ENCODE measurements at places on chromosomes 16 and 17. TPM values are rescaled to one million over a fixed set of nuclear protein-coding genes. Genes with fewer than 3 reads are reported as not detected.
A peak's percentile ranks its signal among the peaks of the same experiment; 100 is the strongest.

- no peak for DNase-seq
- H3K27me3 ChIP-seq: no peaks in the 10 kb centered on the region
- no peaks in the 10 kb centered on the region for H3K4me1 ChIP-seq
- H3K4me3 ChIP-seq: no peak overlapping the region
Measured at GRCh38 chr17:13134076-13134475, 116.2 kb upstream of the ELAC2 start.

- H3K4me1 ChIP-seq: peaks cover 67% of the 10 kb centered on the region
- peaks cover 5% of the 10 kb centered on the region for H3K36me3 ChIP-seq
- peak overlapping the region; percentile 98 for H3K27ac ChIP-seq
Measured at GRCh38 chr16:67246756-67247191, 507 bp downstream of the FHOD1 start.

PPY gene
- not detected for total RNA-seq

SSH2 gene
- 44.5 TPM for total RNA-seq

PRM2 gene
- not detected for total RNA-seq

- H3K27ac ChIP-seq: no peak overlapping the region
- no peaks in the 10 kb centered on the region for H3K36me3 ChIP-seq
- no peak overlapping the region for H3K4me3 ChIP-seq
- H3K27me3 ChIP-seq: peaks cover 4% of the 10 kb centered on the region
Measured at GRCh38 chr17:27996202-27997043, 46.1 kb upstream of the NLK start.

GRCh38 chr16:29849505-29849904, 13.5 kb downstream of the CDIPT start:
- DNase-seq: peak; percentile 20
- H3K4me3 ChIP-seq: no peak overlapping the region
- peaks cover 3% of the 10 kb centered on the region for H3K4me1 ChIP-seq
- H3K36me3 ChIP-seq: peaks cover 4% of the 10 kb centered on the region
- no peaks in the 10 kb centered on the region for H3K27me3 ChIP-seq

DNA sequence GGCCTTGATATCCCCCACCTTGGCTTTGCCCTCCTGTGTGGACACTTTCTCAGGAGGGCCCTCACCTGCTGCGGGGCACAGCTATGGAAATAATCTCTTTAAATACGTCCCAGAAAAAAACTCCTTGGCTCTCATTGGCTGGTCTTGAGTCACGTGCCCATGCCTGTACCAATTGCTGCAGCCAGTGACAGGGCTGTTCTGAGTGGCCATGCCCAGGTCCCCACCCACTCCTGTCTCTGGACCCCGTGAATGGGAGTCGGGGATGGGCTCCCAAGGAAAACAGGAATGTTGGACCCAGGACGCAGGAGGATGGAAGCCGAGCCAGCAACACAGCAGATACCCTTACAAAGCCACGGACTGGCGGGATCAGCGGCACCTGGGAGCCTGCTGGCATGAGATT, 53.1 kb upstream of the CDR2 start:
- no peak overlapping the region for H3K27ac ChIP-seq
- peaks cover 11% of the 10 kb centered on the region for H3K4me1 ChIP-seq
- no peak overlapping the region for H3K4me3 ChIP-seq
- H3K36me3 ChIP-seq: peaks cover 25% of the 10 kb centered on the region

OR4D1 gene
- not detected for total RNA-seq

SRL gene
- 2.9 TPM for total RNA-seq

PRPSAP1 gene
- total RNA-seq: 74.7 TPM

HSF4 gene
- total RNA-seq: 28.9 TPM

TRPV3 gene
- 0.46 TPM for total RNA-seq

- no peaks in the 10 kb centered on the region for H3K27me3 ChIP-seq
- no peaks in the 10 kb centered on the region for H3K4me1 ChIP-seq
- H3K36me3 ChIP-seq: peaks cover 5% of the 10 kb centered on the region
- no peak for DNase-seq
- no peak overlapping the region for H3K27ac ChIP-seq
Measured at GRCh38 chr16:65069766-65070165, 52.1 kb downstream of the CDH11 start.

DNA sequence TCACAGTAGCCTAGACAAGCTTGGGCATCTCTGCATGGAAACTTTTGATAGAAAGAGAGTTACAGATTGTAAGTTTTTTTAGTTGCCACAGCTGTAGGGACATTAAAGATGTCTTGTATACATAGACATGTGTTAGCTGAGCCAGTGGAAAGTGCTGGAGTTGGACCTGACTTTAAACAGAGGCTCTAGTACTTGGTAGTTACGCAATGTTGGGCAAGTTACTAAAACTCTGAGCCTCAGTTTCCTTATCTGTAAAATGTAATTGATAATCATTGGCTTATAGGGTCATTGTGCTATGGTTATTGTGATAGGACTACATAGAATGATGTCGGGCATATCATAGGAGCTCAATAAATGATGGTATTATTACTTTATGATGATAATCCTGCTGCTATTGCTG, 225.8 kb upstream of the CPHXL start:
- H3K4me1 ChIP-seq: no peaks in the 10 kb centered on the region
- no peaks in the 10 kb centered on the region for H3K36me3 ChIP-seq
- no peak for DNase-seq
- H3K27me3 ChIP-seq: no peaks in the 10 kb centered on the region

PSMC3IP gene
- total RNA-seq: 3.4 TPM

DNA sequence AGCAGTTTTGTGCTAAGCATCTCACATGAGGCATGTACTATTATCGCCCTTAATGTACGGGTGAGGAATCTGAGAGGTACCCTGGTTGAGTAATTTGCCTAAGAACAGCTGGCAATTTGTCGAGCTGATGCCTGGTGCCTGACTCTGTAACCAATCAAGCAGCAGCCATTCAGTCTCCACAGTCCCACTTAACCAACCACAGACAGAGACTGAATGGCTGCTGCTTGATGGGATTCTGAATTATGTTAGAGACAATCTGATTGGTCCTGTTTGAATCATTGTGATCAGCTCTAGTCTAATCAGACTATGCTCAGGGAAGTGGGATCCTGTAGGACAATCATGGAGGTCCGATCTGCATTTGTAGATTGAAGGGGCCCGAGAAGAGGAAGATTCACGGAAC, 447.0 kb downstream of the SHISA9 start:
- H3K27ac ChIP-seq: no peak overlapping the region
- H3K4me3 ChIP-seq: no peak overlapping the region
- no peaks in the 10 kb centered on the region for H3K27me3 ChIP-seq
- no peaks in the 10 kb centered on the region for H3K36me3 ChIP-seq
- H3K4me1 ChIP-seq: no peaks in the 10 kb centered on the region

GRCh38 chr17:72804949-72805707, 287.4 kb downstream of the SLC39A11 start:
- H3K27ac ChIP-seq: no peak overlapping the region
- no peaks in the 10 kb centered on the region for H3K4me1 ChIP-seq
- DNase-seq: no peak
- H3K4me3 ChIP-seq: no peak overlapping the region
- no peaks in the 10 kb centered on the region for H3K27me3 ChIP-seq

DNA sequence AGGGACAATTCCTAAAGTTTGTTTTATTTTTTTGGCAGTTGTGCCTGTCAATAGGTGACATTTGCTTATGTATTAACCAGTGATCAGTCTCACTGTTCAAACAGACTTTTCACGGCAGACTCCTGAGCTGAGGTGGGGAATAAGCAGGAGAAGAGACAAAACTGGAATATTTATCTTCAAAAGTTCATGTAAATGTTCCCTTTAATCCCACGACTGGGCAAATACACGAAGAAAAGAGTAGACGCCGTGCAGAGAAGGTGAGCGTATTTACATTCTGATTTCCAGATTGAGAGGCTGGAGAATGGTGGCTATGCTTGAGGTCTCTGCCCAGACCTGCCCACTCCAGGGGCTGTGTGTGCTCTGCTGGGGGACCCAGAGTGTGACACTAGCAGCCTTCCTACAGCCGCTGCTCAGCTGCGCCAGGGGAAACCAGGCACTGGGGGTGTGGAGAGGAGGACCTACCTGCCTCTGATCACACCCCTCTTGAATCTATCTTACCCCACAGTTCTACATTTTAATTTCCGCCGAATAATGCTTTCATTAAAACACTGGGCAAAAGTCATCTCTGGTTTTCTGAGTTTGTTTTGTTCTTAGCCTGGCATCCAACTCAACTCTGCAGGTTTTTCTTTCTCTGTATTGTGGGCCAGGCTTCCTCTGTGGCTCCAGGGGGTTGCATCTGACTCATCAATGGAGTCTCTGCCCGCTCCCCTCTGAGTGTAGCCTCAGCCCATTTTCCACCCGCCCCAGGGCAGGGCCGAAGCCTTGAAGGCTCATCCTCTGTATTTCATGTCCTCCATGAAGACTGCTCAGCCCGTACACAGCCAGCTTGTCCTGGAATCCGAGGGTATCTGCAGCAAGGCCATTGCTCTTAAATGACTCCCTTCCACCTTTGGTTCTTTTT, 237.1 kb downstream of the NTN1 start:
- H3K27ac ChIP-seq: no peak overlapping the region
- no peak overlapping the region for H3K4me3 ChIP-seq
- H3K36me3 ChIP-seq: no peaks in the 10 kb centered on the region
- peaks cover 25% of the 10 kb centered on the region for H3K27me3 ChIP-seq

TOX3 gene
- total RNA-seq: 2.2 TPM

- H3K27me3 ChIP-seq: peaks cover 29% of the 10 kb centered on the region
- H3K4me1 ChIP-seq: no peaks in the 10 kb centered on the region
- H3K4me3 ChIP-seq: no peak overlapping the region
- no peaks in the 10 kb centered on the region for H3K36me3 ChIP-seq
- no peak overlapping the region for H3K27ac ChIP-seq
Measured at GRCh38 chr16:89045181-89045815, 48.4 kb upstream of the ACSF3 start.

GRCh38 chr17:57004944-57005579, 27.1 kb downstream of the SCPEP1 start:
- no peaks in the 10 kb centered on the region for H3K4me1 ChIP-seq
- H3K27ac ChIP-seq: no peak overlapping the region
- H3K27me3 ChIP-seq: no peaks in the 10 kb centered on the region

FBXW10 gene
- 0.58 TPM for total RNA-seq

SARM1 gene
- 24.6 TPM for total RNA-seq

SPNS1 gene
- total RNA-seq: 26.0 TPM

SLC52A1 gene
- 1.3 TPM for total RNA-seq

DNA sequence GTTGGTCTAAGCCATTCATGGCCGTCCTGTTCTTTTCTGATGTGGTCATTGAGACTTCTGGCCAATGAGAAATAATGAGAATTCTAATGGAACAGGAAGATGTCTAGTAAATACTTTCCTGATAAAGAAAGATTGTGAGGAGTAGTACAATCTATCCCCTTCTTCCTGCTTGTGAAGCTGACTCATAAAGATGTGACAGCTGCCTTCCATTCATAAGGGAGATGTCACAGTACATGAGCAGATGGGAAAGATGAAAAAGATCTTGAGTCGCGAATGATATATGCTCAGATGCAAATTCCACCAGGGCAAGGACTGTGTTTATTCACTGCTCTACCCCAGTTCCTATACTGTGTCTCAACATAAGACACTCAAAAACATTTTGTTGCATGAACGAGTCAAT, 111.7 kb upstream of the FOXF1 start:
- H3K4me3 ChIP-seq: no peak overlapping the region
- DNase-seq: peak; percentile 62
- no peak overlapping the region for H3K27ac ChIP-seq
- no peaks in the 10 kb centered on the region for H3K36me3 ChIP-seq

DNA sequence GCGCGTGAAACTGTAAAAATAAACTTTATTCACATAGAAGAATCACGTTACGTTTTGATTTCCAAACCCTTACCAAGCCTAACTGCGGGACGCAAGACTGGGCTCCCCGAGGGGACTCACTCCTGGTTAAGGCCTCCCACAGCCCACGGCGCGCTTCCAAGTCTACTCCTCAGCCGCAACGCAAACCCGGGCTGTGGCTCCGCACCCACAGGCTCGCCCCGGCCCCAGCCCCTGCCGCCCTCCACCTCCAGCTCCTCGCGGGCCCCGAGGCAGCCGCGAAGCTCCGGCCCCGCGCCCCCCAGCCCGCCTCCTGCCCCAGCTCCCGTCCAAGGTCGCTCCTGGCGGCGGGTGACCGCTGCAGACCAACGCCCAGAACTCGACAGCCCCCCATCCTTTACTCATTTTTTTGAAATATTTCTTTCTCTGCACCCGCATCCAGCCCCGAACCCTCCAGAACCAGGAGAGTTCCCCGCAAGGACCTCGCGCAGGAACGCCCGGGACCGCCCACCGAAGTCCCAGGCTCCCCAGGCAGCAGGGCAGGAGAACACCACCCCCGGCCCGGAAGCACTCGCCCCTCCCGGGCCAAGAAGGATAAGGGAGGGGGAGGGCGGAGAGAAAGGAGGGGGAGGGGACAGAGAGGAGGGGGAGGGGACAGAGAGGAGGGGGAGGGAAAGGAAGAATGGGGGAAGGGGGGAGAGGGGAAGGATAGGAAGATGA, 912 bp downstream of the USP22 start:
- peaks cover 14% of the 10 kb centered on the region for H3K4me1 ChIP-seq
- H3K27me3 ChIP-seq: no peaks in the 10 kb centered on the region
- DNase-seq: peak; percentile 94
- H3K4me3 ChIP-seq: peak overlapping the region; percentile 95
- peak overlapping the region; percentile 99 for H3K27ac ChIP-seq

MYH2 gene
- not detected for total RNA-seq

DNA sequence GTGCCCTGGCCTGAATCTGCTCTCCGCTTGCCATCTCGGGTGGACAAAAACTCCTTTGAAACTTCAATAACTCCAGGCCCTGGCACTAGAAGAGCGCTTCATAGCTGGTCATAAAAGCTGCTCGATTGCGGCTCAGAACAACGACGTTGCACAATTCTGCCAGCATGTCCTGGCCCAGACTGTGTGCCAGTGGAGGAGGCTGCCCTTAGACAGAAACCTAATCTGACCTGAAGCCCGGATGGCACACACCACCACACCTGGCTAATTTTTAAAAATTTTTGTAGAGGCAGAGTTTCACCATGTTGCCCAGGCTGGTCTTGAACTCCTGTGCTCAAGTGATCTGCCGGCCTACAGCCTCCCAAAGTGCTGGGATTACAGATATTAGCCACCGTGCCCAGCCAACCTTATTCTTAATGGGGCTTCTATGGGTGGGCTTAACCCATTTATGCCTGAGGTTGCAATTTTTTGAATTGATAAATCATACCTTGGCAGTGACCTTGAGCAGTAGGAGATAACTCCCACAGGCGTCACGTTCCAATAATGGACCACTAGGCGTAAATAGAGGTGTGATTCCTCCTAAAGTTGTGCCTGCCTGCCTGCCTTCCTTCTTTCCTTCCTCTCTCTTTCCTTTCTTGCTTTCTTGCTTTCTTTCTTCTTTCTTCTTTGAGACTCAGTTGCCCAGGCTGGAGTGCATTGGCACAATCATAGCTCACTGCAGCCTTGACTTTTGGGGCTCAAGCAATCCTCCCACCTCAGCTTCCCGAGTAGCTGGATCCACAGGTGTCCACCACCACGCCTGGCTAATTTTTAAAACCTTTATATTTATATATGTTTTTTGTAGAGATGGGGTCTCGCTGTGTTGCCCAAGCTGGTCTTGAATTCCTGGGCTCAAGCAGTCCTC, 1.1 kb upstream of the PPL start:
- no peak overlapping the region for H3K4me3 ChIP-seq
- H3K27me3 ChIP-seq: no peaks in the 10 kb centered on the region
- peaks cover 17% of the 10 kb centered on the region for H3K4me1 ChIP-seq
- DNase-seq: no peak
- no peaks in the 10 kb centered on the region for H3K36me3 ChIP-seq

GRCh38 chr16:3063625-3064386, 1.6 kb upstream of the IL32 start:
- H3K36me3 ChIP-seq: no peaks in the 10 kb centered on the region
- H3K4me1 ChIP-seq: peaks cover 7% of the 10 kb centered on the region
- no peaks in the 10 kb centered on the region for H3K27me3 ChIP-seq
- H3K27ac ChIP-seq: no peak overlapping the region

- DNase-seq: peak; percentile 43
- no peaks in the 10 kb centered on the region for H3K4me1 ChIP-seq
- no peak overlapping the region for H3K4me3 ChIP-seq
- H3K27me3 ChIP-seq: no peaks in the 10 kb centered on the region
- H3K36me3 ChIP-seq: peaks cover under 1% of the 10 kb centered on the region
Measured at GRCh38 chr17:81456798-81457197, 55.8 kb downstream of the ACTG1 start.
